Activated CD4-positive, alpha-beta T cell treated with anti-CD3 and anti-CD28 coated beads for 36 hours (primary cell): ENCODE measurements at places on chromosomes 12 and 14.

- no peak for DNase-seq
Observed at GRCh38 chr12:111285200-111285599, 83.7 kb downstream of the PHETA1 start.

GRCh38 chr14:96268431-96269358 is 12.7 kb downstream of the BDKRB1 start:
- DNase-seq = no peak

GRCh38 chr12:126782083-126782482 is 1484.9 kb upstream of the TMEM132C start:
- DNase-seq = no peak

- no peak for DNase-seq
Observed at GRCh38 chr14:47539031-47539461, 136.4 kb downstream of the MDGA2 start.

DNA sequence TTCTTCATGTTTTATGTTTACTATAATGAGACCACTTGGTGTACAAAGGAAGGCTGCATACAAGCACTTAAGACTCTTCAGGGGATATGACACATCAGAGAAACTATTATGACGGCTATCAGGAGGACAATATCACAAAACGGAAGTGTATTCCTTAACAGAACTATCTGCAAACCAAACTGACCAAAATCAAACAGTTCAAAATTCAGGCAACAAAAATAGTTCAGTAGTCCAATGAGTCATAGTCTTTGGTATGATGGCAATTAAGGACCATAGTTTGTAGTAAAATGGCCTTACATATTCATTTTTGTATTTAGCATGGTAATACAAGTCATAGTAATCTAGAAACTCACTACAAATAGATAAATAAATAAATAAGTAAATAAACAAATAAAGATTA is 1638.7 kb upstream of the SEL1L start:
- no peak for DNase-seq

- no peak for DNase-seq
Observed at GRCh38 chr12:110530511-110530910, 28.4 kb downstream of the RAD9B start.

GRCh38 chr12:9646794-9647781 is 22.4 kb upstream of the CLEC2D start:
- DNase-seq = peak; percentile 21

DNA sequence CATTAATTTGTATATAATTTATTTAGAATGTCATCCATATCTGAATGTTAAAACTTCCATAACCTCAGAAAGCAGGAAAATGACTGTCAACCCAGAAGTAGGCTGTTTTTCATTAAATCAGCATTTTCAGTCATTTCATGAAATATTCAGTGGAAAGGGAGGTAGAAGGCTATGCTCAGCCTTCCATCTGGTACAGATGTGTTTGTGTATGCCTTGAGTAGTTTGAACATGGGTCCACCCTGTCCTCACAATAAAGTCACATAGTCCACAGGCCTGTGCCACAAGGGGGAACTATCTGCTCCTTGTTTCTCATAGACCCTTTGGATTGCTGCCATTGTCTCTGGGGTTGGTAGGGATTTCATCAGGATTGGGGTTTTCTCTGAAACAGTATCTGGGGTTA is 9.1 kb downstream of the LACRT start:
- DNase-seq = no peak

DNA sequence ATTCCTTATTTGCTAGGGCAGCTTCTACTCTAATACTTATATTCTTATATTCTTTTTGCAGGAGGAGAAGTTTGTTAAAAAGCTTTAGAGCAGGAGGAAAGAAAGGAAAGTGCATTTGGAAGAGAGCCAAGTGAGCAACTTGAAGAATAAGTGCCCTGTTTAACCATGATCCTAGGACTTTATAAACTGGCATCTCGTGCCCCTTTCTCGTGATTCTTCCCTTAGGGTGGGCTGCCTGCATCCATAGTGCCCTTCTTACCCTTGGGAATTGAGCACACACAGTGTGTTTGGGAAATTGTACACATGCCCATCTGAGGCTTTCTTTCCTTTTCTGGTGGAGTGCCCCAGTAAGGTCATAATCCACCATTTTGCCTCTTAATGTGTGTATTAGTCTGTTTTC is 141.9 kb downstream of the NUBPL start:
- no peak for DNase-seq

GRCh38 chr14:91398707-91399106 is 18.9 kb downstream of the CCDC88C start:
- DNase-seq = no peak

- no peak for DNase-seq
Observed at GRCh38 chr12:2168808-2169207, 116.0 kb downstream of the CACNA1C start.

GRCh38 chr14:69443296-69443805 is 41.2 kb upstream of the PLEKHD1 start:
- no peak for DNase-seq

DNA sequence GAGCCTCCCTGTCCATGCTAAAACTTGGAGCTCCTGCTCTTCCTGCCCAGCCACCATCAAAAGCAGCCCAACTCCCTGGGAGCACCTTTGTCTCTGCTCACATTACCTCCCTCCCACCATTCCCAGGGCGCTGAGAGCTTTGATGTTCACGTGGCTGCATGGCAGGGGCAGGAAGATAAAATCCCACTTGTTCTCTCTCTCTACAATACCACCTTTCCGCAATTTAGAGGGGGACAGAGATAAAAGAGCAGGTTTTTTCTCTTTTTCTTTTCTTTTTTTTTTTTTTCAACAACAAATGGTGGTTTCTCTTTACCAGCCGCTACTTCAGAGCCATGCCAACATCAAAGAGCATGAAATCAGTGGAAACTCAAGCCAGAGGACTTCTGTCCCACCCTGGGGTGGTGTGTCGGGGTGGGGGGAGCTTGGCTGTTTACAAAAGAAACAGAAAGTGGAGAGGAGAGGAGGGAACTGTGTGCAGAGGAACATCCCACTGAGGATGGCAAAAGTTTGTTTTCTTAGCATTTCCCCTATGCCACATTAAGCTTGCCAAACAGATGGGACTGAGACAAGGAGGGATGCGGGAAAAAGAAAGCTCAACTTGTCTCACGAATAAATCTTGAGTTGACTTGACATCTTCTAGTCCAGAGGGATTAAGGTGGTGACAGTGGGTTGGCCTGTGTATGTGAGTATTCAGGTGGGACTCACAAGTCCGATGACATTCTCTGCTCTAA is 103.7 kb upstream of the NUDT4 start:
- DNase-seq = no peak

DNA sequence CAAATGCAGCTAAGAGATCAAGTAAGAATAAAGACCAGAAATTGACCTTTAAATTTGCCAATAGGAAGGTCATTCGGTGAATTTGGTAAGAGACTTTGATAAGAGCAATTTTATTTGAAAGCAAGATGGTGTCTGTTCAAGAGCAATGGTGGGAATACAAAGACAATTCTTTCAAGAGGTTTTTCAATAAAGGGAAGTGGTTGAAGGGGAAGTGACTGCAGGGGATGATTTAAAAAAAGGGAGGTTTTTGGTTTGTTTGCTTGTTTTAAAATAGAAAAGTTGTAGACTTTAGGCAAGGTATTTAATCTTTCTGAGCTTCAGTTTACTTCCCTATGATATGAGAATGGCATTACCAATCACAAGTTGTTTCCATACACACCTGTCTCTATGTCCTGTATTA is 4.3 kb upstream of the APPL2 start:
- no peak for DNase-seq

- DNase-seq = no peak
Observed at GRCh38 chr12:4556735-4557530, 5.1 kb upstream of the DYRK4 start.

GRCh38 chr12:79547735-79548609 is 142.8 kb downstream of the PAWR start:
- peak; percentile 37 for DNase-seq

DNA sequence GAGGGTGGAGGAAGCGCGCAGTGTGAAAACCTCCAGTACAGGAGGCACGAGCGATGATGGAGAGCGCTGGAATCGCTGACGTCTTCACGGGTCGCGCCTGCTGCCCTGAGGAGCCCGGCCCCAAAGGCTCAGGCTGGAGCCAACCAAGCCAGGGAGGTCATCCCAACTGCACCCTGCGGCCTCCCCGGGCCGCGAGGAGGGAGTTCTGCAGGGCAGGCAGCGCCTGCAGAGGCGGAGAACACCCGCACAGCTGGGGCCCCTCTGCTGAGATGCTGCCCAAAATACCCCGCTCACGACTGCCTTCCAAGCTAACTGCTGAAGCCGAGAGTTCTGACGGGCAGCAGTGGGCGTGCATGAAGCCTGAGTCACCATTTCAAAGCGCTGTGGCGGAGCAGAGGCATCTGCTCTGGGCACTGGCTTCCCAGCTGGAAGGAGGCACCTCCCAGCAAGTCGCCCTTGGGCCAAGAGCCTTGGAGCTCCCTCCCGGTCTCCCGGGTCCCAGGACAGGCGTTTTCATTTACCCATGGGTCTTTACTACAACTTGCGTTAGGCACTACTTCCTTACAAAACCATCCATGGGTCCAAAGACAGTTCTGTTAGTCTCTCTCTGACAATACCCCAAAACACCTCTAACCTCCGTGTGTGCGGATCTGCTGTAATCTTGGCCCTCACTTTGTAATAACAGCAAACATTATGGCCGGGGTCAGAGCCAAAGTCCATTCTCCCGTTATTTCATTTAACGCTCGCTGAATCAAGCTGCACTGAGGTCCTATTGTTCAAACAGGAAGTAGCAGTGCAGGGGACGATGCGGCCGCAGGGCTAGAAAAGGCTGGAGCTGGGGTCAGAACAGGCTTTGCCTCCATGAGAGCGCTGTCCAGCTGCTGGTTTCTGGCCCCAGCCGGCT is 60.1 kb upstream of the RIMBP2 start:
- DNase-seq = peak; percentile 89

GRCh38 chr12:51131745-51132521 is 41.0 kb downstream of the TFCP2 start:
- DNase-seq = no peak

DNA sequence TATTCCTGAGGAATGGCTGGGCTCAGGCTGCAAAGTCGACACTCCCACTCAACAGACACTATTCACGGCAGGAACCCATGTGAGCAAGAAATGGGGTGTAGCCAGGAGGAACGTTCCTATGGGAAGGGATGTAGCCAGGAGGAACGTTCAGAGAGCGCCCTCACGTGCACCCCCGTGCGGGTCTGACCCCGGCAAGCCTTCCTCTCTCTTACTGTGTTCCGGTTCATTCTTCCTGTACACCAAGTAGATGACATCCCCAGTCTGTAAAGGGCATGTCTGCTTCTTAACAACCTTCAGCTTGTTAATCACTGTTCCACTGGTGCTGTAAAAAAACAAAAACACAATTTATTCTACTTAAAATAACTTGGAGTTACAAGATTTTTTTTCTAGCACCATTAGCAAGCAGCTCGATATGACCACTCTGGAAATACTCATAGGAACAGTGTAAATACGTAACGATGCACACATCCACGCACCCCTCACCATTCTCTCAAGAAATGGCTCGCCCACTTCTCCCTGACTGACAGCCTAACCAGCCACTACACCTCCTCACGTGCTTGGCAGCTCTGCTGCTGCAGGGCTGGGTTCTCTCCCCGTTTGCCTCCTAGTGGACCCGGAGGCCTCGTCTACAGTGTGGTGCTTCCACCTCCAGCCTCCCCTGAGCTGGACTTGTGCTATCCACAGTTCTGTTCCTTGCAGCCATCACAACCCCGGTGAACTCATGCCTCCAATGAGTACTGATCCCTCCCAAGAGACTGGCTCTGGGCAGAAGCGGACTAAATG is 15.1 kb downstream of the CHFR start:
- DNase-seq = no peak

GRCh38 chr12:108981835-108982234 is 39.0 kb downstream of the SVOP start:
- DNase-seq = no peak

DNA sequence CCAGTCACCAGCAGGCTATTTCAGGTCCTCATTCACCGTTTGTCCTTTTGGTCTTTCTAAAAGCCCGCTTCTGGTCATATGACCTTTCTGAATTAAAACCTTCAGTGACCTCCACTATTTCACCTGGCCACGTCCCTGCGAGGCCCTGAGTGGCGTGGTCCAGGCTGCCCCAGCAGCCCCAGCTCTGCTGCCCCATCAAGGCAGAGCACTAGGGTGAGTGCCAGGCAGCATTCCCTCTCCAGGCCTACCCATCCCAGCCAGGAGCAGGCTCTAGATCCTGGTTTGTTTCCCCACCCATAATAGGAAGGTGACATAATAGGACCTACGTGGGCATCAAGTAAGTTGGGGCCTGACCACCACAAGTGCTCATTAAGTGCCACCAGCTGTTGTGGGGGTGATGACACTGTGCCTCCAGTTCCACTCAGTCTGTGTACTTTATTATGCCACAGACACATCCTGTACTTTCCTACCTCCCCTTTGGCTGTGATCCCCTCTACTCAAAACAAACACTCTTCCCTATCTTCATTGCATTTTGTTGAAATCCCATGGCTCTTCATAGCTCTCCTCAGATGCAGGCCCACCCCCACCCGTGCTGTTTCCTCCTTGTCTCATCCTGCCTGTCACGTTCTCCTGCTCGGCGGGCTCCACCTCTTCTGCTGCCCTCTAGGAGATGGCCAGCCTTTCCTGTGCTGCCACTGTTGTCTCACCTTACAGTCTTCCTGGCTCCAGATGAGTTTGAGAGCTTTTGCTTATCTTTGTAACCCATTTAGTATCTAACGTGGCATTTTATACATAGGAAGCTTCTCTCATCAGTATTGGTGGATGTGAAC is 21.4 kb downstream of the CKB start:
- no peak for DNase-seq

GRCh38 chr14:77590845-77591485 is 25.5 kb downstream of the SPTLC2 start:
- no peak for DNase-seq

GRCh38 chr12:26360062-26360461 is 164.7 kb downstream of the SSPN start:
- no peak for DNase-seq

DNA sequence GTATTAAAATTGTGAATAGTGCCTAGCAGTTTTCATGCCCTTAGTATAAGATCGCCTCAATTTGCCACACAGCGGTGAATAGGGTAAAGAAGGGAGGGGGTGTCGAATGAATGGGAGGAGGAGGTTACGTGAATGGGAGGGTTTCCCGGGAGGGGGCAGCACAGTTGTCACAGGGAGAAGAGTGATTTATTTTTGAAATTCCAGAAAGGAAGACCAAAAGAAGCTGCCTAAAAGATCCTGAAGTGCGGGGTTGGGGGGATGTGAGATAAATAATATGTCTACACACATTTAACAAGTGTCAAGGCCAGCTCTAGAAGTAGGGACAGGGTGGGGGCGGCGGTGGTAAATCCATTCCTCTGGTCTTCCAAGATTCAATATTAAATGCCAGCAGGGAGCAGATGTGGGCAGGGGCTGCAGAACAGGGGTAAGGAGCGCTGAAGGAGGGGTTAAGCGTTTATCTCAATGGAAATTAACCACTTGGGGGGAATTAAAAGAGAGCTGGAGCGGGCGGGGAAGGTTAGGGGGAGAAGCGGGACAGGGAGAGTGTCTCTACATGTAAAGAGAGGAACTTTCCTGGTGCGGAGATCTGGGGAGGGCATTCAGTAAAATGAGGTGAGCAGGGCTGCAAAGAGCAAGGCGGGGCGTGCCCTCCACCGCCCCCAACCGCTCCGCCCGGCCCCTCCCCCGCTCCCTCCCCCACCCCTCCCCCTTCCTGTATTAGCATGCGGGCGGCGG is 867 bp downstream of the C12orf42 start:
- no peak for DNase-seq

GRCh38 chr12:104586351-104586919 is 129.7 kb downstream of the CHST11 start:
- DNase-seq = no peak

- DNase-seq = no peak
Observed at GRCh38 chr14:22972313-22972930, 9.9 kb downstream of the AJUBA start.
